ENCODE measurements at places on chromosomes 2 and 18. TPM values are rescaled to one million over a fixed set of nuclear protein-coding genes. Genes with fewer than 3 reads are reported as not detected.
A peak's percentile ranks its signal among the peaks of the same experiment; 100 is the strongest.

Gene TMEM163
- total RNA-seq: 0.14 TPM

Gene KIAA2012
- not detected for total RNA-seq

Gene ACVR1C
- 2.0 TPM for total RNA-seq

Gene CENPA
- total RNA-seq: 34.4 TPM

Gene RNASEH1
- 24.9 TPM for total RNA-seq

Gene ANKRD30BL
- 0.20 TPM for total RNA-seq

Gene SSB
- 83.4 TPM for total RNA-seq

Gene TEX44
- not detected for total RNA-seq

Gene UGT1A10
- total RNA-seq: not detected

Gene RBBP8
- total RNA-seq: 41.1 TPM

- H3K36me3 ChIP-seq: peaks cover 13% of the 10 kb centered on the region
- no peak overlapping the region for H3K4me3 ChIP-seq
- H3K27me3 ChIP-seq: no peaks in the 10 kb centered on the region
- peaks cover 10% of the 10 kb centered on the region for H3K4me1 ChIP-seq
- H3K27ac ChIP-seq: no peak overlapping the region
These were observed 30.9 kb downstream of the PIK3C3 start for GRCh38 chr18:41985914-41986313.

DNA sequence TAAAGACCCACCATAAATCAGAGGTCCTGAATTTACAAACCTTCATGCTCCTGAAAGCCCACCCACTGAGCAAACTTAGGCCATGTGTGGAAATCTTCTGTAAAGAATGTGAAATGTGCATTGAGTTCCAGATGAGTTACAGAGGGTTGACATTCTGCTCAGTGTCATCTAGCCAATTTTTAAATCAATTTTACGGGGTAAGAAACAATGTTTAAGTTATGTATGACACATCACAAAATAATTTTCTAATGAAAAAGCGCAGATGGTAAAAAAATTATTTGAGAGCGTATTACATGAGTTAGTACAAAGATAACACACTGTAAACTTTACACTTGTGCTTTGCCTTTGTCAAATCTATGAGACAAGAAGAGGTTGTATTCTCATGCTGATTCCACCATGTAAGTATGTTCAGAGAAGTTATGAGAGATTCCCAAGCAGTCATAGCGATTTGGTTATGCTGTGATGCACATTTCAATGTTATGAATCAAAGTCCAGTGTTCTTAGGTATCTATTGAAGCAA lies 446.3 kb downstream of the ADCYAP1 start:
- no peaks in the 10 kb centered on the region for H3K4me1 ChIP-seq
- no peak for DNase-seq
- no peak overlapping the region for H3K4me3 ChIP-seq
- H3K27me3 ChIP-seq: no peaks in the 10 kb centered on the region

DNA sequence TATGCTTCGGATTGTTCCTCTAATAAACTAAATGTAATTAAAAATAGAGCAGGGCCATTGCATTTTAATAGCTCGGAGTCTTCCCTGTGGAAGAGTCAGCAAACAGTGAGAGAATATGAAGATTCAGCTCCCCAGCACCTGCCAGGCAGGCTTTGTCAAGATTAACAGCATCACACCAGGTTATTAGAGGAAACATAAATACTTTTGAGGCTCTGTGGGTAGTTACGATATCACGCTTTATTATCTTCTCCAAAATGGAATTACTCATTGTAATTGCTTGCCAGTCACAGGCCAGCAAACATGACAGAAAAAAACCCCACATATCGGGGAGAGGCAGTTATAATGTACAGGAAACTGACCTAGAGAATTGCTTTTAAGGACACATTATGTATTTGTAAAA lies 303.9 kb downstream of the CPS1 start:
- H3K4me3 ChIP-seq: no peak overlapping the region
- no peak for DNase-seq
- H3K27ac ChIP-seq: no peak overlapping the region
- H3K27me3 ChIP-seq: no peaks in the 10 kb centered on the region
- H3K36me3 ChIP-seq: no peaks in the 10 kb centered on the region

DNA sequence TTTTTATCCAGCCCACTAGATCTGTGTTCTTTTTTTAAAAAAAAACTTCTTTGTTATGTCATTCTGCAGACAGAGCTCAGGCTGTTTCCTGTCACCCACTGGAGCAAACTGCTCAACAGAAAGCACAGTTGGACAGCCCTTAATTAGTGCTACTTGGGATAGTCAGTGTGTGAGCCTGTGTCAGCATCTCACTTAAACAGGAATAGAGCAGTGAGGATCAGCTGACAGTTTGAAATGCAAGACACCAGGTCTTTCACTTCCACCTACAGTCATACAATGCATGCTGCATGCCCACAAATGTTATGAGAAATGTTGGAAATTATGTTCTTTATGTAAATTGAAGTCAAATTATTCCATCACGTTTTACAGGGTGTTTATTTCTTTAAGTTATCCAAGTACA lies 174.9 kb downstream of the NR4A2 start:
- H3K4me3 ChIP-seq: no peak overlapping the region
- no peak overlapping the region for H3K27ac ChIP-seq

GRCh38 chr2:236794176-236794957 lies 224.7 kb downstream of the ACKR3 start:
- DNase-seq: no peak
- peaks cover 5% of the 10 kb centered on the region for H3K27me3 ChIP-seq
- H3K4me1 ChIP-seq: no peaks in the 10 kb centered on the region
- H3K27ac ChIP-seq: no peak overlapping the region

- no peaks in the 10 kb centered on the region for H3K36me3 ChIP-seq
- H3K27ac ChIP-seq: no peak overlapping the region
- H3K27me3 ChIP-seq: no peaks in the 10 kb centered on the region
- H3K4me3 ChIP-seq: no peak overlapping the region
These were observed 74.4 kb upstream of the CTDP1 start for GRCh38 chr18:79604913-79605880.

DNA sequence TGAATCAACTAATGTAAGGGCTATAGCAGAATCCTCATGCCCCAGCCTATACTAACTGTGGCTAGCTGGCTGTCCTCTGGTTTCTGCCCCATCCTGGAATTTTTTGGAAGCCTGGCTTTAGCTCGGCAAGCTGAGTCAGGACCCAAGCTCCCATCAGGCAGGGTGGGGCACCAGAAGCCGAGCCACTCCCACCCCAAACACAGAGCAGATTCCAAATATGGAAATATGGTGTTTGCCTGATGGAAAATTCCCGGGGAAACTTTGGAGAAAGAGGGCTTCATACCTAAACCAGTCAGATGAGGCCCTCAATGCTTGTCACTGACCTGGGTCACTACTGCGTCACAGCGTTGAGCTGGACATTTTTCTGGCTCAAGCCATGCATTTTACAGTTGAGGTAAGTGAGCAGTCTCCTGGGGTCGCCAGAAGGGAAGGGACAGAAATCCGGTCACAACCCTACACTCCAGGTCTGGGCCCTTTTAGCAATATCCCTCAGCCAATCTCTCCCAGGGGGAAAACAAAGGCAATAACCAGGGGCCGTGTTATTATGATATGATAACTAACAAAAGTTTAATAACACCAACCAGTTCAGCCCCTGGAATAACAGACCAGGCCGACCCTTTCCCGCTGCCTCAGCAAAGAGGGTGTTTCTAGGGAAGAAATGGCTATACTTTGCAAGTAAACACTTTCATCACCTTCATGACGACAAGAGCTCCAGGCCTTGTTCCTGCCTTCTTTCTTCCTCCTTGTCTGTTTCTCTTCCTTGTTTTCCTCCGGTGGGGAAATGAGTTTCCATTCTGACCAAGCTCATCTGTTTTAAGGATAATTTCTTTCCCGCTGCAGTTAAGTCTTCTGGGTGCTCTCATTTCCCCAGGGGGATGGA lies 37.7 kb downstream of the PSD4 start:
- peaks cover 22% of the 10 kb centered on the region for H3K4me1 ChIP-seq
- DNase-seq: no peak
- no peak overlapping the region for H3K4me3 ChIP-seq
- H3K27ac ChIP-seq: no peak overlapping the region
- H3K27me3 ChIP-seq: no peaks in the 10 kb centered on the region

- H3K27me3 ChIP-seq: no peaks in the 10 kb centered on the region
- no peak for DNase-seq
- H3K4me3 ChIP-seq: no peak overlapping the region
- no peaks in the 10 kb centered on the region for H3K36me3 ChIP-seq
These were observed 282.0 kb downstream of the MYCN start for GRCh38 chr2:16222326-16222725.

GRCh38 chr2:88866756-88867155 lies 175.3 kb downstream of the RPIA start:
- DNase-seq: no peak
- H3K27me3 ChIP-seq: peaks cover 32% of the 10 kb centered on the region
- H3K4me1 ChIP-seq: peaks cover 7% of the 10 kb centered on the region
- H3K27ac ChIP-seq: no peak overlapping the region
- no peak overlapping the region for H3K4me3 ChIP-seq

DNA sequence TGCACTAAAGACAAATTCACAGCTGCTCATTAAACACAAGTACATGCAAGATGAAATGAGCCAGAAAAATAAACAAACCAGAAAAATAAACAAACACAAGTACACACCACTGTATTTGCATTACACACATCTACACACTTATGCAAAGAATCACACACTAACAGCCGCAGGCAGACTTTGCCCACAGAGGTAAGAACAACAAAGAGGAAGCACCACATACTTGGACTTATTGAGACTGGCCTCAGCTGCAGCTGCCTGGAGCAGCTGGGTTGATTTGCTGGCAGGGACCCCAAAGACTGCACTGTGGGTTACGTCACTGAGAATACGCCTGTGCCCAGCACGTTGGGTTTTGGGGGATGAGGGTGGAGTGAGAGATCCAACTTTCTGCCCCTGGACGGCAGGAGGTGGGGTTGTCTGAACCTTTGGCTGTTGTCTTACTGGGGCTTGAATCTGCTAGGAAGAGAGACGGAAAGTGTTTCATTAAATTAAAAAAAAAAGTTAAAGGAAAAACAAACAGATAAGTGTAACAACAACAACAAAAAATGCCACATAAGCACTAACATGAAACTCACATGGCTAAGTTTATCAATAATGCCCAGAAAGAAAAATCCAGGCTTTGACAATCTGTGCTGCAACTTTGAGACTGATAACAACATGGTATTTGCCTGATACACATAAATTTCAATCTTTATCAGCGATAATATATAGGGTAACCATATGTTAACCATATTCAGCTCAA lies 71.9 kb upstream of the NFU1 start:
- no peak overlapping the region for H3K4me3 ChIP-seq
- peaks cover 5% of the 10 kb centered on the region for H3K4me1 ChIP-seq
- no peaks in the 10 kb centered on the region for H3K27me3 ChIP-seq
- H3K27ac ChIP-seq: no peak overlapping the region

GRCh38 chr2:239025951-239026461 lies 178.1 kb downstream of the TWIST2 start:
- no peaks in the 10 kb centered on the region for H3K36me3 ChIP-seq
- H3K4me3 ChIP-seq: no peak overlapping the region
- no peaks in the 10 kb centered on the region for H3K4me1 ChIP-seq
- no peak for DNase-seq
- H3K27me3 ChIP-seq: peaks cover 2% of the 10 kb centered on the region
- no peak overlapping the region for H3K27ac ChIP-seq

GRCh38 chr2:173410579-173410978 lies 55.9 kb downstream of the CDCA7 start:
- peaks cover 39% of the 10 kb centered on the region for H3K27me3 ChIP-seq
- no peak overlapping the region for H3K27ac ChIP-seq
- H3K4me1 ChIP-seq: no peaks in the 10 kb centered on the region
- no peaks in the 10 kb centered on the region for H3K36me3 ChIP-seq
- H3K4me3 ChIP-seq: no peak overlapping the region

DNA sequence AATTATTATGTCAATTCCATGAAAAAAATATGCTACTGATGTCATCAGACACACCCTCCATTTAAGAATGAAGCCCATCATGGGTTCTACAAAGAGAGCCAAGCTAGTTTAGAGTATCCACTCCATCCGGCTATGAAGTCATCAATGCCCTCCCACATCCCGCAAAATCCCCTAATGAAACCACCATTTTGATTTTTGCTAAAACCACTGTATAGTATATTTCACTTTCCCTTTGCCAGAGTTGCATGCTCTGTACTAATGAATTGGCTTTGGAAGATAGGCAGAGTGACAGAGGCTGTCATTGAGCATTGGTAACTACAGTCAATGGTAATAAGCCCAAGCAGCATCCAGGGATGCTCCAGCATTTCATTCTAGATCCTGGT lies 118.6 kb downstream of the ANKRD44 start:
- H3K27me3 ChIP-seq: no peaks in the 10 kb centered on the region
- no peak for DNase-seq
- peak overlapping the region; percentile 11 for H3K4me3 ChIP-seq
- peak overlapping the region; percentile 46 for H3K27ac ChIP-seq
- peaks cover 72% of the 10 kb centered on the region for H3K4me1 ChIP-seq

- H3K4me3 ChIP-seq: no peak overlapping the region
- H3K36me3 ChIP-seq: peaks cover 2% of the 10 kb centered on the region
- H3K27me3 ChIP-seq: no peaks in the 10 kb centered on the region
- H3K27ac ChIP-seq: no peak overlapping the region
- no peak for DNase-seq
These were observed 284.1 kb downstream of the DSEL start for GRCh38 chr18:67232406-67232805.

GRCh38 chr2:195559431-195559914 lies 97.6 kb upstream of the SLC39A10 start:
- no peaks in the 10 kb centered on the region for H3K27me3 ChIP-seq
- peaks cover 59% of the 10 kb centered on the region for H3K4me1 ChIP-seq
- peak; percentile 55 for DNase-seq
- peak overlapping the region; percentile 85 for H3K27ac ChIP-seq

- H3K4me1 ChIP-seq: no peaks in the 10 kb centered on the region
- no peak overlapping the region for H3K4me3 ChIP-seq
These were observed 22.6 kb upstream of the ALLC start for GRCh38 chr2:3635171-3635974.

GRCh38 chr2:127416506-127417001 lies 1.7 kb upstream of the PROC start:
- peak overlapping the region; percentile 79 for H3K4me3 ChIP-seq
- peaks cover 2% of the 10 kb centered on the region for H3K36me3 ChIP-seq
- DNase-seq: no peak
- peak overlapping the region; percentile 52 for H3K27ac ChIP-seq
- peaks cover 11% of the 10 kb centered on the region for H3K4me1 ChIP-seq
- H3K27me3 ChIP-seq: peaks cover 17% of the 10 kb centered on the region

- H3K4me1 ChIP-seq: peaks cover 2% of the 10 kb centered on the region
- H3K27ac ChIP-seq: no peak overlapping the region
- DNase-seq: no peak
- H3K4me3 ChIP-seq: no peak overlapping the region
- H3K27me3 ChIP-seq: peaks cover 1% of the 10 kb centered on the region
These were observed 141.7 kb downstream of the SH3RF3 start for GRCh38 chr2:109270505-109271312.

DNA sequence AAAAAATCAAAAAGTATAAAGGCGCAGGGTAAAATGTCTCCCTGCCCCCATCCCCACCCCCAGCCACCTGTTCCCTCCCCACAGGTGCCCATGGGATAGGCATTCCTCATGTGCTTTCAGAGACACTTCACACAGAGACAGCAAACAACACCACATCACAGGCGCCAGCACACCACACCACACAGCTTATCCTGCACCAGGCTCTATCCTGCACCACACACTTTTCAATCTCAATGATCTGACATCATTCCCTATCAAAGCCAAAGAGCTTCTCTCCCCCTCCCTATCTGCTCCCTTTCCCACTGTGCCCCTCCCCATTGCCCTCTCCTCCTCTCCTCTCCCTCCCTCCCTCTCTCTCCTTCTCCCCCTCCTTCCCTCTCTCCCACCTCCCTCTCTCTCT lies 15.5 kb downstream of the FAM178B start:
- DNase-seq: no peak
- peaks cover 4% of the 10 kb centered on the region for H3K27me3 ChIP-seq
- peak overlapping the region; percentile 44 for H3K4me3 ChIP-seq
- no peaks in the 10 kb centered on the region for H3K36me3 ChIP-seq
- peak overlapping the region; percentile 33 for H3K27ac ChIP-seq

- DNase-seq: peak; percentile 66
- no peaks in the 10 kb centered on the region for H3K36me3 ChIP-seq
- peaks cover 33% of the 10 kb centered on the region for H3K27me3 ChIP-seq
- peaks cover 8% of the 10 kb centered on the region for H3K4me1 ChIP-seq
- peak within 1 kb of the TSS; percentile 3 for H3K4me3 ChIP-seq
These were observed at the start of gene CBLN2 for GRCh38 chr18:72544092-72544886. TSS of gene CBLN2 (minus strand) at chr18:72544342. CDS start at chr18:72542160, 2,182 bp downstream.

Measured in activated naive CD8-positive, alpha-beta T cell treated with anti-CD3 and anti-CD28 coated beads, Interleukin-2, amount 10 ng/mL, durations not matched to agents 7 days and 5 days (primary cell).